ENCODE measurements at places on chromosomes 3 and 15.

DNA sequence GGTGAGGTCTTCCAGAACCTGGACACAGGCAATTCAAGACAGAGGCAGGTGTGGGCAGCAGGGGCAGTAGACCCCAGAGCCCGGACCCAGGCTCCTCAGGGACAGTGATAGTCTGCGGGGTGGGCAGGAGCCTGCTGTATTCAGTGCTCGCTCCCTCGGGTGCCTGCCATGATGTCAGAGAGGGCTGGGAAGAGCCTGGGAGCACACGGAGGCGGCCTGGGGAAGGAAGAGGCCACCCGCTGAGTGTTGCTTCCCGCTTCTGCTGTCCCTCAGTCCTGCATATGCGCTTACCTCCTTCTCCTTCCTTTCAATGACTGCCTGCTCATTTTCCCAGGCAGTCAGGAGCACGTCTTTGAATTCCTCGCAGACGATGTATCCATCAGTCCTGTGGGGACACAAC, 22.8 kb downstream of the TMEM43 start:
- peak; percentile 10 for DNase-seq

- DNase-seq: no peak
These were observed 50.5 kb downstream of the TNFAIP8L3 start for GRCh38 chr15:51044037-51044727.

DNA sequence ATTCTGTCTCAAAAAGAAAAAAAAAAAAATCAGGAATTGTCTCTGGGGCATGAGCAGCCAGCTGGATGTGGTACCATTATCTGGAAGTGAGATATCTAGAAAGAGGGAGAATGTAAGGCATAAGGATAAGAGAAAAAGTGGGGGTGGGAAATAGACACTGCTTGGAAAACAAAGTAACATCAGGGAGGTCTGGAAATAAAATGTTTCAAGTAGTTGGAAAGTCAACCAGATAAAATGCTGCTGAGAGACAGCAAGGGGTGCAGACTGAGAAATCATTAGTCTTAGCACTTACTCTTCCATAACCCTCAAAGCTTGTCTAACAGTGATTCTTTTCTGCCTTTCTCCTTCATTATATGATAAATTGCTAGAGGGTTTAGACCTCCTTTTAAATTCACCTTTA, 159.7 kb upstream of the TBL1XR1 start:
- DNase-seq: no peak

DNA sequence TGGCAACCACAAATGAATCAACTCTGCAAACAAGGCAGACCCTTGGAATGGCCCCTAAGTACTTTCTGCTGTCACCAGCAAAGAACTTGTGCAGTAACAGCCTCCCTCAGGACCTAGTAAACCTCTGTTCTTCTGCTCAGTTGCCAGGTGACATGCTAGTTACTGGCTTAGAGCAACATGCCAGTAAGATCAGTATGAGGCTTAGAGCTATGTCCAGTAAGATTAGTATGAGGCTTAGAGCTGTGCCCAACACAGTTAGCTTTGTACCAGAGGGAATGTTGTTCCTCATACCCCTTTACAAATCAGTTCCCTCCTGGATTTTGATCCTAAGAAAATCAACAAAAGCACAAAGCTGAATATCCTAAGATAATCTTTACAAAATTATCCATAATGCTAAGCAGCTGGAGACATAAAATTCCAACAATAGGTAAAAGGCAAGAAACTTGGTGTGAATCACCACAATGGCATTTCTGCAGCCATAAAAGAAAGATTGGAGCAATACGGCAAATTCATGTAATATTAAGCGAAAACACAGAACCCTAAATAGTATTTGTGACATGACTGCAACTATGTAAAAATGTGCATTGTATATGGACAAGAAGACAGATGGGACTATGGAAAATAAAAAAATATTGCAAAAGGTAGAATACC, 107.3 kb upstream of the LPP start:
- no peak for DNase-seq

- no peak for DNase-seq
These were observed 256.6 kb upstream of the ROPN1 start for GRCh38 chr3:124248471-124249028.

- DNase-seq: no peak
These were observed 127.4 kb downstream of the UBE2E2 start for GRCh38 chr3:23330568-23330967.

- DNase-seq: no peak
These were observed 169.0 kb upstream of the NECTIN3 start for GRCh38 chr3:110902453-110903085.

DNA sequence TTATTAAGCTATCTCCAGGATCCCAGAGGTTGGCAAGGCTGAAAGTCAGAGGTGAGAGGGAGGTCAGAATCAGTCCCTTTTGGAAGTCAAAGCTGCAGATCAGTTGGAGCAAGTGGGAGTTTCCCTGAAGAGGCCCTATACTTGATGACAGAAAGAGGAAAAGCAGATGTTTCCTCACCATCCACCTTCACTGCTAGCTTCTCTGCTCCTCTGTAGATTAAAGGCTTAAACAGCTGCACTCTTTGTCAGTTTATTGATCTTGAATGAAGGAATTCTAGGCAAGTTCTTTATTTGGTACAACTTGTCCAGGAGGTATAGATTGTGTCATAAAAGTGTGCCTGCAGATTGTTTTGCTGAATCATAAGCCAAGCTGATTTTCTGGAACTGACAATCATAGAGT, 408.2 kb upstream of the TGFBR2 start:
- no peak for DNase-seq

GRCh38 chr15:92402751-92403150, 9.1 kb downstream of the ST8SIA2 start:
- DNase-seq: no peak

- DNase-seq: peak; percentile 94
These were observed at the start of gene RPL39L for GRCh38 chr3:187139126-187139894. Gene RPL39L, minus strand, starts transcription at chr3:187139496. Its CDS starts 18,196 bp downstream, at chr3:187121300.

- no peak for DNase-seq
These were observed 31.9 kb upstream of the RPP14 start for GRCh38 chr3:58274027-58274614.

GRCh38 chr3:41726891-41727290, 235.0 kb downstream of the ULK4 start:
- no peak for DNase-seq

DNA sequence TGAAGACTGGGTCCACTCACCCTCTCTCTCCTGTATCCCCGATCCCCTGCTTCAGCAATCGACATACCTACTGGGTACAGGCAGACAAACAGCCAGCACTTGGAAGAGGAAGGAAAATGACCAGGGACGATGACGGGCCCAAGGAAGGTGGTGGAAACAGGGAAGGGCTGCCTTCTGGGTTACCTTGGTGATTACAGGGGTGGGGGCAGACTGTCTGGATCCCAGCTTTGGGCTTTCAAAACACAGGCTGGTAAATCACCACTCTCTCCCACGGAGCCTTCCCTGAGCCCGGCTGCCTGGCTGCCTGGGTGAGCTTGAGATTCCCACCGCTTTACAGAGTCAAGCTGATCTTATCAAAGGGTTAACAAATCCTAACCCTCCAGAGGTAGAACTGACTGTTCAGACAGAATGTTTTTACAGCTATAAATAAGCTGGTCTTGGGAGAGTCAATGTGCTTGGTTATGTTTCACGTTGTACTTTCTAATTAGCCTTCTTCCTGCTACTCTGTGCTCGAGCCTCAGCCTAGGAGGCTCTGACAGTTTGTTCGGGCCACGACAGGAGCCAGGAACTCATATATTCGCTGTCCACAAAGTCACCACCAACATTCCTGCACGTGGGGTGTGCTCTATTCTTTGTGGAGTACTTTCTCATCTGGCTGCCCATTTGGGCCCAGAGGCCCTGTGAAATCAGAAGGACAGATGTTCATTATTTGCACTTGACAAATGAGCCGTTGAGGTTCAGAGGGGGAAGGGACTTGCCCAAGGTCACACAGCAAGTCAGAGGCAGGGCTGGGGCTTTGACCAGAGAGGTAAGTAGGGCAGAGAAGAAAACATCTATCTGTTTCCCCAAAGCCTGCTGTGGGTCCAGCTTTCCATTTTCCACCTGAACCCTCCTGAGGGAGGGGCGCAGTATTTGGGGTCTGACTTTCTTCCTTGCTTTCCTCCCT, 63.5 kb downstream of the FEM1B start:
- no peak for DNase-seq

- DNase-seq: peak; percentile 41
These were observed 40.0 kb upstream of the TRH start for GRCh38 chr3:129934234-129935123.

GRCh38 chr3:143885780-143886427, 37.6 kb upstream of the SLC9A9 start:
- DNase-seq: peak; percentile 39

- DNase-seq: peak; percentile 56
These were observed 121.0 kb downstream of the TFDP2 start for GRCh38 chr3:142028243-142028777.

DNA sequence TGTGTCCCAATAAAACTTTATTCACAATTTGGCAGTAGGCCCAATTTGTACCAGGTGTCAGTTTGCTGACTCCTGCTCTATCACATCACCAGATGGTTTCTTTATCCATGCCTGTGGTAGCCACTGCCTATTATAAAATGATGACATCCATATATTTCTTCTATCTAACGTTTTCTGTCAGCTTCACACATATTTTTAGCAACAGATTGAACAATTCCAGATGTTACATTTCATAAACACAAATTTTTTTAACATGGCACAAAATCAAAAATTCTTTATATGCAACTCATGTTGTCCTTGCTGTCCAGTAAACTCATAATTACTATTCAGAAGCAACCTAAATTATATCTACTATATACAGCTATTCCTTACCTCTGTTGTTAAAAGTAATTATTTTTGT, 1371.6 kb downstream of the NSUN3 start:
- no peak for DNase-seq

- no peak for DNase-seq
These were observed 47.0 kb upstream of the TRPM1 start for GRCh38 chr15:31148297-31149087.
